Endothelial cell of umbilical vein (primary cell): ENCODE measurements at places on chromosomes 16 and 17. TPM values are rescaled to one million over a fixed set of nuclear protein-coding genes. Genes with fewer than 3 reads are reported as not detected.

USP6 gene
- 0.07 and 0.15 TPM in 2 replicates for total RNA-seq

DNA sequence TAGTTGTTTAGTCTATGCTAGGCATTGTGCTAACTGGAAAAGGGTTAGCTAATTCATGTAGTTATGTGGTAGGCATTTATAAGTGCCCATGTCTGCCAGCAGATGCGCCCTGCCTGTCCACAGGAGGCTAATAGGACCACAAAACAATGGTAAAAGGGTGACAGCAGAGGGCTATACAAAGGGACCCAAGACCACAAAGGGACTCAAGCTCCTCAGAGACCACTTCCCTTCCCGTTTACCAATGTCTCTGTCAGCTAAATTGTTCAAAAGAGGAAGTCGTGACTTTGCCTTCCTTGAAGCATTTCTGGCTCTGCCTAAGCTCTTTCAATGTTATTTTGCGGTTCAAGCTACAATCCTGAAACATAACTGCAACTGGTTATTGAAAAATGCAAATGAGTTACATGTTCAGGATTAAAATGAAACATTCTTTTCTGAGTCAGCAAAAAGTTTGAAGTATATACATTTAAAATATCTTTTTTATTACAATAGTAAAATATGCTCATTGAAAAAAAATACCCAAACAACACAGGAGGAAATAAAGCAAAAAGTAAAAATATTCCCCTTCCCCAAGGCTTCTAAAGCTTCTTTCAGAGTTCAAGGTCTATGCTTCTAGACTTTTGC lies 149.2 kb downstream of the MAF start:
- no peak for DNase-seq

GRCh38 chr16:50025537-50025931 lies 509 bp downstream of the CNEP1R1 start:
- no peak for DNase-seq

DNA sequence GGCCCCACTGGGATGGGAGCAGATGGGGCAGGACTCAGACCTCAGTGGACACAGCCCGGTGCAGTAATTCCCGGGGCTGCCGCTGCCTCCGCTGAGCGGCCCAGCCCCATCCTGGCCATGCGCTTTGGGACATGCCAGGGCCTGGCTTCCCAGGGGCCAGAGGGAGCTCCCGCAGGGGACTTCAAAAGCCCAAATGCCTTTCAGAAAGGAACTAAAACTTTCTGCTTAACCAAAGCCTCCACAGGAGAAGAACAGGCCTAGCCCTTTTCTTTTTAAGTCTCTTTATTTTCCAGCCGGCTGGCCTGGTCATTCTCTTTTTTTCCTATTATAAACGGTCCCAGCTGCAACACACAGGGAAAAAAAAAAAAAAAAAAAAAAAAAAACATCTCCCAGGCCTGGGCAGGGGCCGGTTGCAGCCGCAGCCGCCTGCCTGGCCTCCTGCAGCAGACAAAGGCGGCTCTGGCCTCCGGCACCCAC lies 10.7 kb upstream of the ZNF423 start:
- DNase-seq, result no peak

EPOP gene
- 2.6 and 2.9 TPM in 2 replicates for total RNA-seq

STAC2 gene
- total RNA-seq, result not detected in 2 replicates

DNA sequence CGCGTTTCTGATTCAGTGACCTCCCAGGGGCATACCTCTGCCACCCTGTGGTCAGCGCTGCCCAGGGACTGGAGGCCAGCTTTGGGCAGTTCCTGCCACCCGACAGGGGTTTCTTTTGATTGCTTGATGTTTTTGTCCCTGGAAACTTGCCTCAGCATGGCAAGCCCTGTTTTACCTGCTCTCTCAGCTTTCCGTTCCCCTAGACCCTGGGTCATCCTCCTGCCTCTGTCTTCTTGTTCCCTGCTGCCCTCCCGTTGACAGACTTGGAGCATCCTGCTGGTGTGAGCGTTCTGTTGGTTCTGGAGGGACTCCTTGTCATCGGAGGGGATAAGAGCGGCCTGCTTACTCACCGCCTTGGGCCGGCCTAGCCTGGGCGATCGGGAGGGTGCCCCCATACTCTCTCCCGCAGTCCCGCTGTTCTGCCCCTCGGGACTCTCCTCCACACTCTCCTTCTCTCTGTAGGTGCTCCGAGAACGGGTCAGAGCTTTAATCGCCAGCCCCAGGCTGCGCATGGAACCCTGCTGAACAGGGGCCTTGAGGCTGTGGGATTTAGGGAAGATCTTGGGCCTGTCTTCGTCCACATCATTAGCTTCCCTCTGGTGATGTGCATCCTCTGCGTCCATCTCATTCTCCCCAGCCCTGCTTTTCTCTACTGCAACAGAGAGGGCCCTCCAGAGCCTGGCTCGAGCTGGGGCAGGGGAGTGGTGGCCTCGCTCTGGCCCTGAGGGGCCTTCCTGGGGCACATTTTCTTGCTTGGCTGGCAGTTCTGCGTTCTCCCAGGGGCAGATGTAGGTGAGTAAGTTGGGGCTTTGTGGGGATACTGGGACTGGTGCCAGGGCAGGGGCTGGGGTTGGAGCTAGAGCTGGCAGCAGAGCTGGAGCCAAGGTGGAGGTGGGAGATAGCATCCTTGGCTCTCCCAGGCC lies 13.7 kb downstream of the GPR179 start:
- DNase-seq, result no peak

- no peak for DNase-seq
These were observed 195.7 kb upstream of the WSCD1 start for GRCh38 chr17:5874486-5874885.

KIF1C gene
- 171 and 174 TPM in 2 replicates for total RNA-seq

GRCh38 chr17:7588553-7589203 lies 1.2 kb downstream of the SOX15 start:
- no peak for DNase-seq

- no peak for DNase-seq
These were observed 278.9 kb upstream of the KCNJ16 start for GRCh38 chr17:69796078-69796477.

- no peak for DNase-seq
These were observed 677 bp downstream of the SULT1A2 start for GRCh38 chr16:28596115-28596630.

DNA sequence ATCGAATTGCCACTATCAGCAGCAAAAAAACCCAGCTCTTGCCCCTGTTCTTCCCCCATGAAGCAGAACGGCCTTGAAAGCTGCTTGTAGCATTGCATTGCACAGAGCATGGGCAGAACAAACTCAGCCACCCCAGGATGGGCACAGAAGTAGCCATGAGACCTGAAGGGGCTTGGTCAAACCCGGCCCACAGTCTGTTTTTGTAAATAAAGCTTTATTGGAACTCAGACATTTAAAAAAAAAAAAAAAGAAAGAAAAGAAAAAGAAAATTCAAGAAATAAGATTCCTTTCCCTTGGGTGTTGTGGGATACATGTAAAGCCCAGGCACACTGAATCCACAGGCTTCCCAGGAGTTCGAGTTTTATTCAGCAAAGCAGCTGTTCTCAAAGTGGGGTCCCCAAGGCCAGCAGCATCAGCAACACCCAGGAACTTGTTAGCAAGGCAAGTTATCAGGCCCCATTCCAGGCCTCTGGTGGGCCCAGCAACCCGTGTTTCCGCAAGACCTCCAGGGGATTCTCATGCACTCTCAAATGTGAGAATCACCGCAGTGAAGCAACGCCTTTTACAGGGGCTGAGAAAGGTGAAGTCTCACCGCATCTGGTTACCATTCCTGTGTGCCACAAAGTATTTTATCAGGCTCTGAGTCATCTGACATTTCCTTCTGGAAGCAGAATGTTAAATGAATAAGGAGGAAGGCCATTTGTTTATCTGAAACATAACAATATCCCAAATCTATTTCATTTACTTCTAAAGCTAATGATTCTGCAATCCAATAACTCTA lies 108.2 kb downstream of the SLC39A11 start:
- peak; percentile 81 for DNase-seq

OR4D1 gene
- not detected in 2 replicates for total RNA-seq

DNA sequence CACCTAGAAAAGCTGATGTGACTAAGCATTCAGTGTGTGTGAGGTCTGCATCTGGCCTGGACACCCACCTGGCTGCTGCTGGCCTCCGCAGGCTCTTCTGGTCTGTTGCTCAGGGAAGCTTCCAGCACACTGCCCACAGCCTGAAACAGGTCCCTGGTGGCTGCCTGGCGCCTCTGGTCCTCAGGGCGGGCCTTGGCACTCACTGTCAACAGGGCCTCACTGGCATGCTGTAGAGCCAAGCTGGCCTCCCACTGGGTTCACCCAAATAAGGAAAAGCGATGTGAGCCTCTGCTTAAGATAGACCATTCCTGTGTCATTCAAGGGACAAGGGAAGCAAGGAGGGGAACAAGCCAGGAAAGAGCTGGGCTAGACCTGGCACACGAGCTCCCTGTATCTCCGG lies 70.6 kb upstream of the BCO1 start:
- no peak for DNase-seq

DNA sequence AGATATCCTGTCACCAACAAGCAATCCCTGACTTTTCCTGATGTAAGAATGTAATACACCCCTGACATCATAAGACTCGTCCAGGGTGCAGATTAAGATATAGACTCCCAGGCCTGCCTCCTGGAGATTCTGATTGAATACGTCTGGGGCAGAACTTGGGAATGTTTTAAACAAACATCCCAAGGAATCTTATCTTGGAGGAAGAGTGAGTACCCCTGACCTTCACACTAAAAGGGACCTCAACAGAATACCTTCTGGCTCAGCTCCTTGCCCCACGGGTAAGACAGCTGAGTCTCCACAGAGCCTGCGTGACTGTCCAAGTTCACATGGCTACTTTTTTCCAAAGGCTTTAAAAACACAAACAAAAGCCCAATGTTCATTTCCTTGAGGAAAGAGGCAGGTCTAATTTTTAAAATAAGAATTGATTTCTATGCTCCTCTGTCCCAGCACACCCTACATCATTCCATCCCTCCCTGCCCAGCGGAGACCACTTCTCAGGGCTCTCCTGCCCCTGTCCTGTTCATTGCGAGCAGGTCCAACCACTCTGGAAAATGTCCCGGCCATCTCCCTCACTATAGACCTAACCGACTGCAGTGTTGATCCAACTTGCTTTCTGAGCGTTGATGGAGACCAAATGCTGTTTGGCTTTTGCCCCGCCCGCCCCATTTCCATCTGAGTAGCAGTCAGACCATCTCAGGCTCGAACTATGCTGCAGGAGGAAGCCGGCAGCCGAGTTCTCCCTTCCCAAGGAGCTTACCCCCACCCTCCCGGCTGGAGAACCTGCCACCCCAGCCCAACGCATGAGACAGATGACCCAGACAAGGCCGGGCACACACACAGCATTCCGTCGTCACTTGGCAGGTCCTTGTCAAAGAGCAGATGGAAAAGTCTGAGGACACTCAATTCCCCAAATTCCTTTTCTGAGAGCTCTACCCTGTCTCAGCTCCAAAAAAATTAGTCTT lies 44.1 kb upstream of the MYH10 start:
- peak; percentile 80 for DNase-seq

KCTD11 gene
- total RNA-seq, result 3.5 and 3.8 TPM in 2 replicates

LLGL2 gene
- total RNA-seq, result 5.4 and 5.8 TPM in 2 replicates

GRCh38 chr16:88499836-88500251 lies 46.8 kb downstream of the ZFPM1 start:
- DNase-seq, result peak; percentile 25

DNA sequence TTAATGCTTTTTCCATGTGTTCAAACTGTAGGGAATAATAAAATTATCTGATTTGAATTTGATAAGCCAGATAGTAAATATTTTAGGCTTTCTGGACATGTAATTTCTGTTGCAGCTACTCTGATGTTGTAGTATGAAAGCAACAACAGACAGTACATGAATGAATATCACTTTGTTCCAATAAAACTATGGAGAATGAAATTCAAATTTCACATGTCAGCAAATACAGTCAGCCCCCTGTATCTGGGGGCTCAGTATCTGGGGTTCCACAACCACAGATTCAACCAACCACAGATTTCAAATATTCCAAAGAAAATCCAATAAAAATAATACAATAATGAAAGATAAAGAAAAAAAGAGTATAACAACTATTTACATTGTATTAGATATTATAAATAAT lies 8.2 kb upstream of the CLTC start:
- no peak for DNase-seq

TEX14 gene
- not detected in 2 replicates for total RNA-seq

GPR142 gene
- not detected in 2 replicates for total RNA-seq

DNA sequence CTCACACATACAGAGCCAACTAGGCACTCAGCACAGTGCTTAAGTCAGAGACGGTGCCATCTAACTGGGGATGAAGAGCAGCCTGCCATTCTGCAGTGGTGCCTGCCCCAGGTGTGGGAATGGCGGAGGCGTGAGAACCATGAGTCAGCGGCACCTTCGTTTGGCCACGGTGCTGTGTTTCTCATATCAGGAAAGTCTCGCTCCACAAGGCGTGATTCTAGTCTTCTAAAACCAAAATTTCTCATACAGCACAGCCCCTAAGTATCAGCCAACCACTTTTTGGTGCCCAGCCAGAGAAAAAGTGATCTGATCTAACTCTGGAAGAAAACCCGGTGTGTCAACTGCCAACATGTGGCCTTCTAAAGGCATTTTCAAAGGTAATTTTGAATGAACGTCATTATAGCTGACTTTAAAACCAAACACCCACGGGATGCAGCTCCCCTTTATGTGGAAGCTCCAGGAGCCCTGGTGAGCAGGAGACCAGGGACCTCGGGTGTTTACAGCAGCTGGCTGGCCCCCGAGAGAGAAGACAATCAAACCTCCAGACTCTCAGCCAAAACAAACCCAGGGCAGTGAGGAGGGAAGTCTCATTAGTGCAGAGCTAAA lies 54.6 kb downstream of the ABCC12 start:
- no peak for DNase-seq

GRCh38 chr17:39174920-39175694 lies 9.1 kb upstream of the ARL5C start:
- DNase-seq, result peak; percentile 44

GRCh38 chr16:85326113-85326793 lies 214.0 kb upstream of the CIBAR2 start:
- DNase-seq, result no peak

GRCh38 chr17:43673516-43674323 lies 12.0 kb upstream of the MEOX1 start:
- peak; percentile 79 for DNase-seq

DNA sequence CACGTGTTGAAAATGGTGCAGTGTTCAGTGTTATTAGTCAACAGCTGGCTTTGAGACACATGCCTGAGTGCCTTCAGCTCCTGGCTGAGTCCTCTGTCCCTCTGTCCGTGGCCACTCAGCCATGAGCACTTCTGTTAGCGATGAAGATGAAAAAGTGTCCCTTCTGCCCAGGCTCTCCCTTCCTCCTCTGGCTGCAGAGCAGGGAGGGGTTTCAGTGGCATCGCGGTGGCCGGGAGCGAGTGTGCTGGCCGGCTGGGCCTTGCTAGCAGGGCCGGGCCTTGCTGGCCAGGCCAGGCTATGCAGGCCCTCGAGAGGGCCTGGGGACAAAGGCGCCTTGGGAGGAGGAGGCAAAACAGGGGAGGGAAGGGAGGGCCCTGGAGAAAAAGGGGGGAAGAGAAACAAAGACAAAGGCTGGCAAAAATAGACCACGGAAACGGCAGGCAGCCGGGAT lies 47.7 kb downstream of the CMIP start:
- peak; percentile 77 for DNase-seq

NSF gene
- total RNA-seq, result 43.7 and 45.6 TPM in 2 replicates
